ENCODE measurements at places on chromosomes 1 and 21.

GRCh38 chr1:14800500-14801076, 202.1 kb downstream of the KAZN start:
- DNase-seq, result no peak

GRCh38 chr1:30733493-30733892, 10.1 kb upstream of the MATN1 start:
- DNase-seq, result no peak

- no peak for DNase-seq
Measured at GRCh38 chr21:44730951-44731579, 19.7 kb upstream of the TSPEAR start.

GRCh38 chr1:159779403-159779851, 1.3 kb upstream of the DUSP23 start:
- no peak for DNase-seq

- no peak for DNase-seq
Measured at GRCh38 chr1:147545133-147545532, 3.8 kb downstream of the BCL9 start.
